GM20000 (cell line): ENCODE measurements at places on chromosomes 6 and 20.

- DNase-seq = no peak
Measured at GRCh38 chr6:79403563-79403962, 133.7 kb downstream of the LCA5 start.

DNA sequence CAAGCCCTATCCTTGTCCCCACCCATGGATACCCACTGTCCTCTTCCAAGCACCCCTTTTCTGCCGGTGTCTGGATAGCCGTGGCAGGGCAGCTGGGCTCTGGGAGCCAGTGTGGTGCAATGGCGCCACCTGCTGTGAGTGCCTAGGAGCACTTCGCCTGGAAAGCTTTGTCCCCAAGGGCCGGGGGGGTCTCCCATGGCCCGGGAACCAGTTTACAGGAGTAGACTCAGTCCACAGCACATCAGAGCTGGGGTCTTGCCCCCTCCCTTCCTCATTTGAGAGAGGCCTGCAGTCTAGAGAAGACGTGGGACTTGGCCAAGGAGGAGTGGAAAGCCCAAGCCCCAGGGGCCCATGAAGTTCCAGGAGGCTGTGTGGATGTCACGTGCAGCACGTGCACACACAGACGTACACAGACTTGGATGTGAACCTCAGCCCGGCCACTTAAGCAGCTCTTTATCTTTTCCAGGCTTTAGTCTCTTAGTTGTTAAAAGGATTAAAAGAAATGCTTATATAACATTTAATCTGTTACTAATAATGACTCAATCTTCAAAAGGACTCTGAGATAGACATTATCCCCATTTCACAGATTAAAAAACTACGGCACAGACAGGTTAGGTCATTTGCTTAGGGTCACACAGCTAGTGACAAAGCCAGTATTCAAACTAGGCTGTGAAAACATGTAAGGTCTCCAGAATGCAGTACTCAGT, 40.9 kb upstream of the CDH22 start:
- peak; percentile 69 for DNase-seq

DNA sequence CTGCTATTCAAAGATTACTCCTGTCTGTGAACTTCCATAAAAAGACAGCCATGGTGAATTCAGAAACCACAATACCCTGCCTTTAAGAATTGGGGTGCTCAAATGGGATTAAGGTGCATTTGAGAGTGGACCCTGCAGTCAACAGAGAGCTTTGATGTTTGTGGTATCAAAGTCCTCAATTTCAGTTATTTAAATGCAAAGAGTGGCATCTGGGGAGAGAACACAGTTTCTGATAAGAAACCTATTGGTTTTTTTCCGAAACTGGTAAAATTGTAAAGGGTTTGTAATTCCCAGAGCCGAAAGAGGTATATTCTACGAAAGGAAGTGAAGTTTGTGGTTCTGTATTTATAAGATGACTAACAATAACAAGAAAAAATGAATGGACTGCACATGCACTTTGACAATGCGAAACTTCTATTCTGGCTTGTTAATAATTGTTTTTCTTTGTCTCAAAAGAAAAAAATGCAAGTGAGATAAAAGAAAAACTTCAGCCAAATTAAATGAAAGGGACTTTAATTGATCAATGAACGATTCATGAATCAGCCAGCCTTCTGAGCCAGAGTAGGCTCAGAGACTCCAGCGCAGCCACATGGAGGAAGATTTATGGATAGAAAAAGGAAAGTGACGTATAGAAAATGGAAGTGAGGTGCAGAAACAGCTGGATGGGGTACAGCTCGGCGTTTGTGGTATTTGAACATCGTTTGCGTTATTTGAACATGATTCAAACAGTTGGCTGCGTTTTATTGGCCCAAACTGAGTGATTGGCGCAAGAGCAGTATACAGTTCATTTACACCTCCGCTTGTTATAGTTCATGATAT, 70.5 kb upstream of the DUSP22 start:
- no peak for DNase-seq

- DNase-seq = peak; percentile 66
Measured at GRCh38 chr6:116561377-116562018, 7.9 kb downstream of the CALHM4 start.

- DNase-seq = no peak
Measured at GRCh38 chr6:6859105-6859504, 248.7 kb upstream of the RREB1 start.

DNA sequence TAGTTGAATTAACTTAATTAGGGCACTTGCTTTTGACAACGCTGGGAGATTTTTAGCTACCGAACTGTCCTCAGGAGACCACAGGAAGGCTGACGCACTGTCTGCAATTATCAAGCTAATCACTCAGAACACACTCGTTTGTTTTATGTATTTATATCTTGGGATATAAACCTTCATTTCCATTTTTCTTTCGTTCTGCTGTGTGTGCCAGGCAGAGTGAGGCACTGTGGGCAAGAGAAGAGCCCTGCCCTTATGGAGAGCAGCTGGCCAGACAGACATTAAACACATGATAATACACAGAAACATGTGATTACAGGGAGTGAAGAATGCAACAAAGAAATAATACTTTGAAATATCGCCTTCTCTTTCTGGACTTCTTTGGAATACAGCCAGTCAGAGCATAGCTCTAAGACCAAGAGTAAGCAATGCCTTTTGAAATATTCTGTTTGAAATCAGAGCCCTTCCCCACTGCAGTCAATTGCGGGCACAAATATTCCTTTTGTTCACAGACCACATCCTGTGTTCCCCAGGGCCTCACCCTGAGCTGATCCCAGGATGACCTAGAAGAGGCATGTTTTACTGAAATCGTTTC, 96.8 kb downstream of the ANKRD60 start:
- DNase-seq = no peak

GRCh38 chr6:33118525-33119123, 42.8 kb downstream of the HLA-DPB1 start:
- DNase-seq = no peak

- DNase-seq = no peak
Measured at GRCh38 chr6:143664171-143664570, 13.6 kb upstream of the PHACTR2 start.

DNA sequence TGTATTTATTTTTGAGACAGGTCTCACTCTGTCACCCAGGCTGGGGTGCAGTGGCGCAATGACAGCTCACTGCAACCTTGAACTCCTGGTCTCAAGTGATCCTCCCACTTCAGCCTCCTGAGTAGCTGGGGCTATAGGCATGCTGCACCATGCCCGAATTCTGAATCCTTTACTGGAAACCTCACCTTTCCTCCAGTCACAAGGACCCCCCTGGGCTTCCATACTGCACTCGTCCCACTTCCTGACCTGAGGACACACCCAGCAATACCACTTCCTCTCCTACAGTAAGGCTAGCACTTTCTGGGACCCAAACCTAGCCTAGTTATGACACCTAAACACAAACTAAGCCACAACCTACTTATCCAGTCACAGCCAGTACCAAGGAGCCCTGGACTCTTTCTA, 68.2 kb downstream of the FAM217A start:
- no peak for DNase-seq

DNA sequence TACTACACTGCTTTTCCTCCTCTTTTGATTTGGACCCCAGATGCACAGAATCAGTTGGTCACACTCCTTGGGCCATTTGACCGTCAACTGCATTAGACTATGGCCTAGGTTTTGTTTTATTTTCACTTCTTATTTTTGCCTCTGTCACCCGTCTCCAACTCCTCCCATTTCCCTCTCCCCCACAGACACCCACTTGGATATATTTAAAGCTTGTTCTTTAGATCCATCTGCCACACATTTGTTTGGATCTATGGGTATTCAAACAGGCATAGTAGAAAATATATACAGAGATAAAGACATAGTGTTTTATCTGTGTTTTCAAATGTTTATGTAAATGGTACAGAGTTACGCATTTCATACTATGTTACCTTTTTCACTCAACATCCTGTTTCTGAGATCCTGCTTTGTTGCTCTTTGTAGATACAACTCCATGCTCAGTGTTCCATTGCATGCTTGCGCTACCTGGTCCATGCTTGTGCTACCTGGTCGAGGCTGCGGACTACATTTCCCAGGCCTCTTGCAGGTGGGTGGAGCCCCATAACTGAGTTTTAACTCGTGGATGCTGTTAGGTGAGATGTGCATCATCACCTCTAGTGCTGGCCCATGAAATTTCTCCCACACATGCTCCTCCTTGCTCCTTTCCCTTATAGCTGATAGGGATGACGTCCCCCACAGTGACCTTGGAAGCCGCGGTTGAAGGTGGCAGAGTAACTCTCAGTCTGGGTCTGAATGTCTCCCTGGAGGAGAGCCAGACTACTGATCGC, 11.5 kb upstream of the PREX1 start:
- no peak for DNase-seq

- no peak for DNase-seq
Measured at GRCh38 chr20:53154540-53154939, 182.4 kb downstream of the TSHZ2 start.

DNA sequence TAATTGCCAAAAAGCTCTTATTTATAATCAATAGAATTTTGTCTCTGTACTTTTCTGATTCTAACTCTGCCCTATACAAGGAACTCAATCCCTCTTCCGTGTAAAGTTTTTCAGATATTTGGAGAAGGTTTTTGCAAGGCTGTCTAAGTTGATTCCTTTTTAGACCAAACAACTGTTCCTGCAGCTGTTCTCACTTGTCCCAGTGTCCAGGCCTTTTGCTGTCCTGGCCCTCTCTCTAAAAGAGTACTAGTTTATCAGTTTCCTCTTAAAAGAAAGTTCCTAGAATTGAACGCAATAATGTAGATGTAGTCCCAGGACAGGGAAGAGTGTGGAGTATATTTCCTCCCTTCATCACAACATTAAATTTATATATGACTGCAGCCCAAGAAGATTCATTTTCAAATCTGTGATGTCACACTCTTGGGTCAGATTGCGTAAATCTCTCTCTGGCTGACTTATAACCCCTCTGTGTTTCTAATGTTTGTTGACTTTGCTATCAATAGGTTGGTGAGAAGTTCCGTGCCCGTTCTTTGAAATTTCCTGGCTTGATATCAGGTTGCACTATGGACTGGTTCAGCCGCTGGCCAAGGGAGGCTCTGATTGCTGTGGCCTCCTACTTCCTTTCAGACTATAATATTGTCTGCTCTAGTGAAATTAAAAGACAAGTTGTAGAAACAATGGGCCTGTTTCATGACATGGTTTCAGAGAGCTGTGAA, 139.4 kb upstream of the GLP1R start:
- no peak for DNase-seq

DNA sequence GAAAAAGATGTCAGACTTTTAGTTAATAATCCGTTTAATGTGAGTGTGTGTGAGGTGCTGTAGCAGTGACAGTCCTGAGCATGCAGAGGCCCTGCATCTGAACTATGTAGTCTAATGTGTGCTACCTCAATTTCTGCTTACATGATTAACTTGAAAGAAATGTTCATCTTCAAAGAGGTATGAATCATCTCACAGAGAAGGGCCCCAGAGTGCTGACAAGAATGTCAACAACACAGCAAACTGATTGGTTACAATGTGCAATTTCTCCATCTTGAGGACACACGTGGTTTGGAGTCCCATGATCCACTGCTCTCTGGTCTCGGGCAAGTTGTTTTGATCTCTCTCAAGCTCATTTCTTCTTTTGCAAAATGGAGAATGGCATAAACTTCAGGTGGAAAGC, 61.7 kb upstream of the EMILIN3 start:
- no peak for DNase-seq

DNA sequence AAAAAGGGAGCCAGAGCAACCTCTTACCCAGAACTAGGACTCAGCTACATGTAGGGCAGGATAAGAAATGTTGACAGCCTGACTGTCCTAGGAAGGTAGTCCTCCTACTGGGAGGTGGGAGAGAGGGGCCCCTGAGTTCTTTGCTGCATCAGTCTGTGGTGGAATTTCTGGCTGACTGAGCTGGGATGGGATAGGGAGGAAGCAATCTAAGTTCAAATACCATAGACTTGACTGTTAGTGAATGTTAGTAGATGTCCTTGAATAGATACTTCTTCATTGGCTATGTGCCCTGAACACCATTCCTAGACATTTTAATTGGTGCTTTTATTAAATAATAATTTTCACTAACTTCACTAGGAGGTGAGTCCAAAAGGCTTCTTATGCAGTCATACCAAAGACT, 1343.6 kb upstream of the CITED2 start:
- no peak for DNase-seq

GRCh38 chr6:134117409-134117808, 65.0 kb upstream of the SLC2A12 start:
- DNase-seq = no peak

DNA sequence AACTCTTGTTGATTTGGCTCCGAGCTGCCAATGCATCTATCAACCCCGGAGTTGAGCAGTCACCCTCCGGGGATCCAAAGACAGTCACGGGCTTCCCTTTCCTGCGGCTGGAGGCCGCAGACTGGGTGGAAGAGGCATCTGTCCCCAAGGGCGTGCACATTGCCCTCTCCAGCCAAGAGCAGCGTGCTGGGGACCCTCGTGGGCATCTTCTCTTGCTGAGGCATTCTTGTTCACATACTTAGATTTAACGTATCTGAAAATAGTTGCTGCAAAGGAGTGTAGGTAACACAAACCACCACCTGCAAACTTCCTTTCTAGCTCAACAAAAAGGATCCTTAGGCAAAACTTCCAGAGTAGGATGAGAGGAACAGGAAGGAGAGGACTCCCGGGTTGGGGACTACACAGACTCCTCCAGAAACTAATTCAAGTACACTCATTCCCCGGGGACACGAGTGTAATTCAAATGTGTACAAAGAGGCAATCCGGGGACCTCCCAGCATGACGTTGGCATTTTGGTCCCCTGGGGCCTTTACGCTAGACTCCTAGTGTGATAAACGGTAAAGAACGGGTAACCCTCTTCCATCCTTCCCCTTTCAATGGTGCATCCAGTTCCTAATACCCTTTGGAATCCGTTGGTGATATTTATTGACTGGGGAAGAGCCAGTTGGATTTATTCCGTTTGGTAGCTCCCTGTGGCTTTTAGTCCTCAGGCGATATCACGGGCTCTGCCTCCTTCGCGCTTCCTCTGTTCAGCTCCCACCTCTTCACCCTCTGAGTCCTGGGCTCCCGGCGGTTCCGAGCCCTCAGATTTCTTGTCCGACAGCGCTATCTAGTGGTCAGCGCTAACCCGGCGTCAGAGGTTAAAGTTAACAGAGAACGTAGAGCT, 2.7 kb upstream of the COL12A1 start:
- peak; percentile 75 for DNase-seq

GRCh38 chr6:110542311-110543024, 66.1 kb upstream of the SLC22A16 start:
- no peak for DNase-seq

- no peak for DNase-seq
Measured at GRCh38 chr6:33808641-33809180, 4.9 kb upstream of the MLN start.

GRCh38 chr6:62035952-62036351, 250.1 kb downstream of the KHDRBS2 start:
- DNase-seq = no peak

GRCh38 chr6:7882505-7883257, 27.9 kb downstream of the TXNDC5 start:
- DNase-seq = no peak

DNA sequence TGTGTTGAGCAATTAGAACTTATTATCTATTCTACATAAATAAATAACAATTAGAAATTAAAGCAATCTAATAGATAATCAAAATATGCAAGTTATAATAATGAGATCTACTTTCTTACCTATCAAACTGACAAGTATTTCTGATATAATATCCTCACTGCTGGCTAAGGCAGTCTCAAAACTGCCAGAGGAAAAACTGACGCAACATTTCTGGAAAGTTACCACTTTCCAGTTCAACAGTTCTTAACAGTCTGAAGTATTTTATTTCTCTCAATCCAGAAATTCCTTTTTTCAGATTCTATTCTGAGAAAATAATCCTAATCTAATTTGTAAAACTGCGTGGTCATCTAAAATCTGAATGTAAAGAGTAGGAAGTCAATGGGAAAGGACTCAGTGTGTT, 121.0 kb downstream of the TRDN start:
- DNase-seq = no peak
